ENCODE measurements at places on chromosomes 2 and 18.
A peak's percentile ranks its signal among the peaks of the same experiment; 100 is the strongest.

DNA sequence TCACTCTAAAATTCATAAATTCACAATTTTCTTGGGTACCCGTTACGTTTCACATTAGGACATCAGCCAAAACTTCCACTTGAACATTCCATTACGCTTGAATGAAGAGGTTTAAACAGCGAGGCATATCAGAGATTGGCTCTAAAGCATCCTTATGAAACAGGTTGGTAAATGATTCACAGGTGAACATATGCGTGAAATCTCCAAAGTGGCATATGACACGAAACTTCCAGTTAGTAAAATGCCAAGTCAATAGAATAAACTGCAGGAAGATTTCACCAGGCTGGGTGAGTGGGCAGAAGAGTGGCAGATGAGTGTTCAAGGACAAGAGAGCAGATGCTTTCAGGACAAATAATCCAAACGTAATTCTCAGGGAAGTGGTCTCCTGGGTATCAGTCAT is 33.9 kb upstream of the GLS start:
- DNase-seq = no peak

DNA sequence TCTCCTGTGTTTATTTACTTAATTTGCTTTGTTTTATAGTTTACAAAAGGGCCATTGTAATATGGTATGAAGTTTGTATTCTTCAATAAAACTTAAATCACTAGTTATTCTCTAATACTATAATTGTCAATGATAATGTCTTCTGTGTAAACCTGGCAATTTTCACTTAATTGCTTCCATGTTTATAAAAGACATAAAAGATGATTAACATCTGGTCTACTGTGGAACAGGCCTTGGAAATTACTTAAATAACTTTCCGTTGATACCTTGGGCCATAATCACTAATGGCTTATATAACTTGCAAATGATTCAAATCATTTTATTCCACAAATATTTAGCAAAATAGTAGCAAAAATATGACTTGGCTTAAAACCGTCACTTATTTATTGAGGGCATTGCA is 743.8 kb downstream of the DSC3 start:
- DNase-seq = no peak

DNA sequence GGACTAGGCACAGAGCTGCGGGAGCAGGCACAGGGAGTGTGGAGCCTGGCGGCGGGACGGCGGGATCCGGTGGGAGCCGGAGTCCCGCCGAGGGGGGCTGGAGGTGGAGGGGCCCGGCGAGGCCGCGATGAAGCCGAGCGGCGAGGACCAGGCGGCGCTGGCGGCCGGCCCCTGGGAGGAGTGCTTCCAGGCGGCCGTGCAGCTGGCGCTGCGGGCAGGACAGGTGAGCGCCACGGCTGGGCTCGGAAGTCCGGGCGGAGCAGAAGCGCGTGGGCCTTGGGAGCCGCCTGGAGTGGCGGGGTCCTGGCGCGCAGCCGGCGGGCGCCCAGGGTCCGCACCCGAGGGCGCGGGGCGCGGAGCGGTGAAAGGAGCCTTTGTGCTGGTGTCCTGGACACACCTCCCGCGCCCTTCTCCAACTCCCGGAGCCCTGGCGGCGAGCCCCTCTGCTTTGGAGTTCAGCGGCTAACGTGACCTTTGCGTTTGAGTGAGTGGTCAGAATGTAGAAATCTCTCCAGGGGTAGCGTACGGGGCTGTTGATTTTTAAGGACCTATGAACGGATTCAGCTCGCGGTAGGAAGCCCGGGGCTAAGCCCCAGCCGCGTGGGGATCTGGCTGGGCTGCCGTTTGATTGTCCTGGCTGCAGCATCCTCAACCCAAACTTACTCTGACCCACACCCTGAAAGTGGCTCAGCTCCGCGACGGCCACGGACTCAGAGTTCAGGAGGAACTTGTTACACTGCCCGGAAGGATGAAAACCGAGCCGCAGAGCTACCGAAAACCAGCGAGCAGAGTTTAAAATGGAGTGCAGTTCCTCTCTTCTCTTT is 448 bp downstream of the IMPA2 start:
- peak; percentile 15 for DNase-seq

DNA sequence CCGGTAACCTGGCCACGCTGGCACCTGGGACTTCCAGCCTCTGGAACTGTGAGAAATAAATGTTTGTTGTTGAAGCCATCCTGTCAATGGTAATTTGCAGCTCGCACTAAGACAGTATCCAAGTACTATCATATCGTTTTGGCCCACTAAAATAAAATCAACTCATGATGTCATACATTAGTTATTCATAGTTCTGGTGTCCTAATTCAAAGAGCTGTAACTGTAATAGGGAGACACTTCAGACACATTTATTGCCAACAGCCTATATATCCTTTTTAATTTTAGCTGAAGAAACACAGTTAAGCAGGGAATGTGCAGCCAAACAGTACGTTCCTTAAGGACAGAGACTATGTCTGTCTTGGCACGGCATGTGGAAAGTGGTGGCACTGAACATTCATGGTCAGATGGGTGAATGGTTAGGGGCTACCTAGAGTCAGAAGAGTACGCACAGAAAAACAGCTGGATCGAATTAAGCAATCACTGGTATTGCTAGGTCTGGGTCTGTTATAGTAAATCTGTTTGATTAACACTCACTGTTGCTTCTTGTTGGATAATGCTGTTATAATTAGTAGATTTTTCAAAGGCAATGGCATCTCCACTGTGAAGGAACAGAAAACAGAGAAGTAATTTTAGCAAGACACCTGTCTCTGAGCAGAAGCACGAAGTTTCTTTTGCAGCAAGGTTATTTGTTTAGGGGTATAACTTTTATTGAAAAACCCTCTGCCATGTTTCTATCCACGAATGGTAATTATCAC is 41.3 kb upstream of the CREG2 start:
- DNase-seq = no peak

DNA sequence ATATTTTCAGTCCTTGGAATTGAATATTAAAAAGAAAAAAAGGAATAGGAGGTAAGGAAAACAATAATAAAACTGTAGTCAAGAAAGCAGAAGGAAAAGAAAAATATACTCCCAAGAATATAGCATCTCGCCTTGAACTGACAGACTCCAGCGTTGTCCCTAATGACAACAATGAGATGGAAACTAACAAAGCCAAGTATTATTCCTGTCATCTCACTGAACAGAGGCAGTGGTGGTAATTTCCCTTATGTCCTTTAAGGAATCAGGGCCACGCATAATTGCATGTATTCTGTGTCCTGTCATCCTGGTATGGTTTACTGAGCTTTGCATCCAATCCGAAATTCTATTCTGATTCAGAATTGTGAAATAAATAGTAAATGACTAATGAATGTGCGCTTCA is 158.9 kb downstream of the LRRTM4 start:
- no peak for DNase-seq

DNA sequence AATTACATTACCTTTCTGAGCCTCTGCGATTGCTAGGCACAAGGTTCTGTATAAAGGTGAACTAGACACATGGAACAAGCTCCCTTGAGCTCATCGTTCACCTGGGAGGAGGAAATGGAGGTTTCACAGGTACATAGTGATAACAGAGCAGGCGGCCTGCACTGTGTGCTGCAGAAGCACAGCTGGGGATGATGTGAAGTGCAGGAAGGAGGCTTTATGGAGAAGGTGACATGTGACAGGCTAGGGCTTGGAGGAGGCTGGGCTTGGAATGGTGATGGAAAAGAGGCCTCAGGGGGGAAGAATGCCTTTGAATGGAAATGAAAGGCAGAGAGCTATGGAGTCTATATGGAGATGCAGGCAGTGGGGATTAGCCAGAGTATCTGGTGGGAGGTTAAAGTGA is 22.9 kb downstream of the MARCHF4 start:
- no peak for DNase-seq

DNA sequence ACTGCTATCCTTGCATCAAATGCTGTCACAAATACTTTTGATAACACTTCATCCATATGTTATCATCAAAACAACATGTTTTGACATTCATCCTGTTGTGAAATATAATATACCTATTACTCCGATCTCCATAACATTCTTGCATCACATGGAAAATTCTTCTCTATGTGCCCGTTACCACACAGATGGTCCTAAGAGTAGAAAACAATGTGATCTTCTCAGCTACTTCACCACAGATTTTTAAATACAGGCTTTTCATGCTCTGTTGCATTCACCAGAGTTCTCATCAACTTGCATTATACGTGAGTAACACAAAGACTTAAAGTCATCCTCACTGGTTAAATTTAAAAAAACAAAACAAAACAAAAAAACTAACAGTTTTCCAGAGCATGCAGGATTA is 1603.3 kb upstream of the ZEB2 start:
- no peak for DNase-seq

Measured in stimulated activated CD4-positive, alpha-beta T cell treated with anti-CD3 and anti-CD28 coated beads, Interleukin-4, amount 100 ng/mL, for 1 hour (primary cell).